ENCODE measurements at places on chromosomes 7 and 10.

- no peak for DNase-seq
Measured at GRCh38 chr10:112919721-112920120, 30.3 kb upstream of the TCF7L2 start.

DNA sequence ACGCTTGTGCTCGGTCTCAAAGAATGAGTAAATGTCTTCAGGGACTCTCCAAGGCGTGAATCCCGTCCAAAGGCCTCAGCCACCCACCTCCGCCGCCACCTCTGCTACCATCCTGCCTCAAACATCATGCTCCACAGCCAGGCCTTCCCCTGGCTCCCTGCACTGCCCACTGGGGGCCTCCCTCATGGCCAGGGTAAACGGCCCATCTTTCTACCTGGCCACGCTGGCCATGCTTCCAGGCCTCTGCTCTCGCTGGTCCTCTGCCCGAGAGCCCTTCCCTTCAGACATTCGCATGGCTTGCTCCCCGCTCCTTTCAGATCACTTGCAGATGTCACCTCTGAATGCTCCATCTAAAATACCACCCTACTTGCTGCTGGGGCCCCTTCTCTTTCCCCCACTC is 40.2 kb downstream of the ZNF783 start:
- no peak for DNase-seq

- DNase-seq: no peak
Measured at GRCh38 chr7:85184599-85185423, 2.0 kb downstream of the SEMA3D start.

DNA sequence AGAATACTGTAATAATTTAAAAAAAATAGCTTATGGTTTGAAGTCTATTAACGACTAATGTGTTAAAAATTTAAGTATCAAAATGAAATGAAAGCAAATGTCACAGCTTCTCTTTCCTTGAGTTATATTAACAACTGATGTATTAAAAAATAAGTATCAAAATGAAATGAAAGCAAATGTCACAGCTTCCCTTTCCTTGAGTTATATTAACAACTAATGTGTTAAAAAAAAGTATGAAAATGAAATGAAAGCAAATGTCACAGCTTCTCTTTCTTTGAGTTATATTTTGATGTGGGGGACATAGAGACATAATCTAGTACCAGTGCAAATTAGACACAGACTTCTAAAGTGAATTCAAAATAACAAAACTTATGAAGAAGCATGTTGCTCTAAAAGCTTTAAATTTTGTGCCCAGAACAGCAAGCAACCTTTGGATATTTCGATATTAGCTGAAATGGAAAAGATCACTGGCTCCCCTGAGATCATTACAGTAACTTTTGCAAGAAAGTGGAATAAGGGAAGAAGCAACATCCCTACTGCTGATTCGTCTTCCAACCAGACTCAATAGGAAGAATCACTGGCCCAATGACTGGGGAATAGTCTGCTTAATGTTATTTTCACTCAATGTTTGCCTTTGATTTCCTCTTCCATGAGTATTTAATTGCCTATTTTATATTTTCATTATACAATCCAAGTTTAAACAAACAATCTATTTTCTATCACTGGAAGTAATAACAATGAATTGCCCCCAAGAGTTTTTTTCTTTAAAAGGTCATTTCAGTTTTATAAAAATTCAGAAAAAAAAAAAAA is 8.0 kb downstream of the SKAP2 start:
- DNase-seq: no peak

GRCh38 chr7:22117222-22117621 is 171.5 kb upstream of the CDCA7L start:
- no peak for DNase-seq

DNA sequence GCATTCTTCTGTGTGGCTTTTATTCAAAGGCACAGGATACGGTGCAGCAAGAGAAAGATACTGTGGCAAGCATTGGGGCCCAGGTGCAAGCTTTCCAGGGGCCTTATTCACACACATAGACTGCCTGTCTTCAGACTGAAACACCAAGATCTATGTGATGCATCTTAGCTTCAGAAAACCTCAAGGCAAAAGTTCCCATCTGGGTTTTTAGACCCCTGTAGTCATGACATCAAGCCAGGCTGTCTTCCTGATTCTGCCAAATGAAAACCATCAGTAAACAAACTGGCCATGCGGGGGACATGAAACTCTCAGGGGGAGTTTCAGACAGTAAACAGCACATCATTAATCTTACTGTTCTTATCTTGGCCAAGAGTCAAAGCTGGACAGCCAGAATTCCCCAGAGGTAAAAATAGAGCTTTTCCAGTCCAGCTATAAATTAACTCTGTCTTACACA is 9.8 kb downstream of the AGBL3 start:
- peak; percentile 57 for DNase-seq

GRCh38 chr10:89668386-89669071 is 23.5 kb upstream of the PANK1 start:
- DNase-seq: no peak

- peak; percentile 39 for DNase-seq
Measured at GRCh38 chr7:137592232-137592896, 248.8 kb upstream of the PTN start.

- DNase-seq: no peak
Measured at GRCh38 chr7:137402536-137403352, 59.2 kb upstream of the PTN start.

- DNase-seq: no peak
Measured at GRCh38 chr7:25333296-25333928, 105.1 kb upstream of the NPVF start.

DNA sequence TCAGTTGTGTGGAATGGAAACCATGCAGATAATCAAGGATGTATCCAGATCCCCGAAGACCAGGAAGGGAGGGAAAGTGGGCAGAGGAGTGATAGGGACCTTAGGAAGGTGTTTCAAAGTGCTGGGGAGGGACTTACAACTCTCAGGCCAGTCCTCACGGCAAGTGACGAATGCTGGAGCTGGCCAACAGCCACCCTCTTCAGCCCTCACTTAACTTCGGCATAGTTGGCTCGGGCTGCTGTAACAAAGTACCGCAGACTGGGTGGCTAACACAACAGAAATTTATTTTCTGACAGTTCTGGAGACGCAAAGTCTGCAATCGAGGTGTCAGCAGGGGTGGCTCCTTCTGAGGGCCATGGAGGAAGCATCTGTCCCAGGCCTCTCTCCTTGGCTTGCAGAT is 265.9 kb upstream of the YAE1 start:
- no peak for DNase-seq

DNA sequence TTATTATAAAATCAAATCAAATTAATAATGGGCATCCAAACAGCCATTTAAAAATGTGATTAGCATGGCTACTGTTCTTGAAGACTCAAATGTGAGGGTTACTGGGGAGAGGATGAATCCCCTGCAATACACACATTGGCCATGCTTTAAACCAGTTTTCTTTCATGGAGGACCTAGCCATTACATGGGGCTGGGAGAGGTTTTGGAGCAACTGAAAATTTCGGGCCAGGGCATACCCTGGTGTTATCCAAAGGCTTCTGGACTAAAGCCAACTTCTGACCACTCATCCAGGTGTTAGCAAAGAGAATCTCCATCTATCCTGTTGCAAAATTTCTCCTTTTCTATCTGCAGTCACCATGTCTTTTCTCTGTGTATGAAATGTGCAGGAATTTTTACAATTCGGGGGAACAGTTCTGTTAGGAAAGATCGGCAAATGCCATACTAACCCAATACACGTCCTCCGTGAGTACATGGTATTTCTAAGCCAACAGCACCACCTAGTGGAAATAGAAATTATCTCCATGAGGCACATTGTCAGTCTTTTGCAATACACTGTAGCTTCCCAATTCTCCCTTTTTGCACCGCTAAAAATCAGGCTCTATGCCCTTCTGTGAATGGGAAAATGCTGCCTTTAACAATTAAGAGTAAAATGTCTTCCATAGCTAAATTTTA is 47.0 kb upstream of the ZNF107 start:
- no peak for DNase-seq

DNA sequence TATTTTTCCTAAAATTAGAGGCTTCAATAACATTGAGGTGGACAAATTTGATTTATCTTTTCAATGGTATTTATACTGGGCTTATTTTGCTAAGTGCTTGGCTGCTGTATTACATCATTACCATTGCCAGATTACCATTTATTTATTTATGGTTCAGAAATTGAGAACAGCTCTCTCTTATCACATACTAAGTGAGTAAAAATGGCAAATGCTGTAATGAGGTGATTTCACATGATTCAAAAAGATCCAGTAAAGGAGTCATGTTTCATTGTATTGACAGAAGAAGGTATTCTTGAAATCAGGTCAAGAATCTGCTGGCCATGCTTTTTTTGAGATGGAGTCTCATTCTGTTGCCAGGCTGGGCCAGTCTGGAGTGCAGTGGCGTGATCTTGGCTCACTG is 322.6 kb downstream of the KIF20B start:
- no peak for DNase-seq

DNA sequence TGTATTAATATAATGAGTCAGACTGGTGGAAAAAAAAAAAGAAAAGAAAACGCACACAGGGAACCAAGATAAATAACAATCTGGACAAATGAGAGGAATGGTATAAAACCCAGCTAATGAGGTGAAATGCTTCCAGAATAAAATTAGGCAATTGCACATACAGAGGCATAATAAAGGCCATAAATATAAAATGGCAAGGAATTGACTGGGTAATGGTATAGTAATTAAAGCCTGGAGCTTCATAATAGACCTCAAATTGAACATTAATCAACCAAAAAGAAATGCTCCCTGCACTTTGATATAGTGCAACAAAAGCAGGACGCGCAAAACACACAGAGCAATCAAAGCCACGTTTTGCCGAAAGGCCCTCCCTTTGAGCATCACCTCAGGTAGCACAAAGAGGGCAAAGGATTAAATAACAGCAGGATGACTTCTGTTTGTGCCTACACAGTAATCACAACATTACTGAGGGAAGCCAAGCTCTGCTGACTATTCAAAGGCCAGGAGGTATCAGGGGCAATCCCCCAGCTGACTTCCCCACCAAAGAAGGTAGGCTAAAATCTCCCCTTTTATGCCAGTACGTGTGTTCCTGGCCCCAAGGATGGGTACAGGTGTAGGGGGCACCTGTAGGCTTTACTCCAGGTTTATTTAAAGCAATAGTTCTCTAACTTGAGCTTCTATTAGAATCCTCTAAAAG is 343.7 kb downstream of the ELMO1 start:
- DNase-seq: no peak

DNA sequence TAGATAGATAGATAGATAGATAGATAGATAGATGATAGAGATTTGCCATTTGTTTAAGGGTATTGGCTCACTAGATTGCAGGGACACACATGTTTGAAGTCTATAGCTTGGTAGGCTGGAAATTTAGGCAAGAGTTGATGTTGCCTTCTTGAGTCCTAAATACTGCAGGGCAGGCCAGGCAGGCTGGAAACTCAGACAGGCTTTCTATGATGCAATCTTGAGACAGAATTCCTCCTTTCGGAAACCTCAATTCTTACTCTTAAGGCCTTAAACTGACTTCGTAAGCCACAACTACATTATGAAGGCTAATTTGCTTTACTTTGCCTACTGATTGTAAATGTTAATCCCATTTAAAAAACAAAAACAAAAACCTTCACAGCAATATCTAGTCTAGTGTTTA is 322.9 kb upstream of the AKR1E2 start:
- DNase-seq: no peak

DNA sequence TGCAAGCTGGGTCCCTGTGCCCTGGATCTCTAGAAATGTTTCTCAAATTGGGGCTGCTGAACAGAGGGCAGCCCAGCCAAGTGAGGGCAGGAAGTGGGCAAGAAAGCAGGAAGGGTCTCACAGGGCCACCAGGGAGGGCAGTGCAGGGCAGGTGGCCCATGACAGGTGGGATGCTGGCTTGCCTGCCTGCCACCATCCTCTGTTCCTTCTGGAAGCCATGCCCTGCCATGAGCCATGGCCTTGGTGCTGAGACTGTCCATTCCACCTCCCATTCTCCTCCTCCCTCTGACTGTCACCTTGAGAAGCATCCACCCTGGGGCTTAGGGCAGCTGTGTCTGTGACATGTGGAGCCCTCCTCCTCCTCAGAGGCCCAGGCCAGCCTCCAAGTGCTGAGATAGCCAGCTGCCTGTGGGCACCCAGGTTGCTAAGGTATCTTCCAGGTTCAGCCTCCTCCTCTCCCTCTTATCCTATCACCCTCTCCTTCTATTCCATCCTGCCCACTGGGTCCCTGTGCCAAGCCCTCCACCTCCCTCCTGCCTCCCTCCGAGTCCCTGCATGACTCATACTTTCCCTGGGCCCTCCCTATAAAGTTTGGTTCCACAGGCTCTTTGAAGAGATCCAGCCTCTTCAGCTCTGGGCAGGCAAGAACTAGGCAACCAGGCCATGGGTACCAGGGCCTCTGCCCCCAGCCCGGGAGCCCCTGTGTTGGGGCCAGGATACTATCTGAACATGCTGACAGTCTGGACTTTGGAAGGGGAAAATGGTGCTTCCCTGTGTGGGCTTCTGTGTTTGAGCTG is 1.3 kb downstream of the VSIR start:
- no peak for DNase-seq

- DNase-seq: no peak
Measured at GRCh38 chr7:151679881-151680612, 160.4 kb upstream of the RHEB start.

Measured in GM20000 (cell line).